ENCODE measurements at places on chromosomes 16 and 17. TPM values are rescaled to one million over a fixed set of nuclear protein-coding genes. Genes with fewer than 3 reads are reported as not detected.

VMO1 gene
- polyA plus RNA-seq, result 2.7 TPM

DNA sequence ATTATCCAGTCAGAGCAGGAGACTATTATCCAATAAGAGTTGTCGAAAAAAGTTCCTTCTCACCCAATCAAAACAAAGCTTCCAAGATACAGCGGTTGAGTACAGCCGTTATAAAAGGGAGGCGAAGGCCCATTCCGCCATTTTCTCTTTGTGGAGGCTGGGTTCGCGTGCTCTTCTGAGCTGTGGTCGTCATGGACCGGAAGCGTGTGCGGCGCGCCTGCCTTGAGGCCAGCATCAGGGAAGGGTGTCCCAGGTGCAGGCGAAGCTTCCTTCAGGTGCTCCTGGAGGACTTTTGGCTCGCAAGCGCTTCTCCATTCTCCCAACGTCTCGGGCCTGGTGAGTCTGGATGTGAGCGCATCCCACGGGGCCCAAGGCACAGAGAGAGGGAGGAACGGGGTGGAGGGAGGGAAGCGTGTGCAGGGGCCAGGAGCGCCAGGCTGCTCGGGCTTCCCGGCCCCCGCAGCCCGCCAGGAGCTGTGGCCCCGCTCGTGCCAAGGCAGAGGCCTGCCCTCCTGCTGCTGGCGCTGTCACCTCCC lies 99.2 kb downstream of the GOSR1 start:
- no peak for DNase-seq

DNA sequence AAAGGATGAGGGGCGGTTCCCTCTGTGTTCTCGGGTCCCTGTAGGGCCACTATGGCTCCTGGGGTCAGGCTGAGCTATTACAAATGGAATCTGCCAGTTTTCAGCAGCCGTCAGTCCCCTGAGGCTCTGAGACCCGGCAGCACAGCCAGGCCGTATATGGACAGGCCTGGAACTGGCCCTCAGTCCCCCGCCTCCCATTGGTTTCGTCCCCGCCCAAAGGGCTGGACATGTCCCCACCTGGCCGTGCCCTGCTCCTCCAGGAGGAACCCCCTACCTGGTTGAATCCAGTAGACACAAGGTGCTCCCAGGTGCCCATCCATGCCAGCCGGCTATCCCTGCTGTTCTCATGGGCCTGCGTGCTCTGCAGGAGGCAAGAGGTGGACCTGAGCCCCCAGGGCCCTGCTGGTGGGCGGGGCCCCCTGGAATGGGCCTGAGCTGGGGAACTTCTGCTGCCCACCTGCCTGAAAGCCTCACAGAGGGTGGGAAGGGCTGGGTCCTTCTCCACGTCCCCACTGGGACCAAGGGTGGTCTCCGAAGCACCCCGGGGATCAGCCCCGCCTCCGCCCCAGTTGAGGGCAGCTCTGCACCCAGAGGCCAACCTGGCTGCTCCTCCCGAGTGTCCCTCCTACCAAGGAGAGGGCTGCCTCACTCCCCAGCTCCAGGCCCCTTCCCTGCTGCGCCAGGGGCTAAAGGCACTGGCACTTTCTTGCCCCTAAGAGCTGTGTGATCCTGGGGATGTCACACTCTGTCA lies 16.8 kb downstream of the VASN start:
- no peak for DNase-seq

DNA sequence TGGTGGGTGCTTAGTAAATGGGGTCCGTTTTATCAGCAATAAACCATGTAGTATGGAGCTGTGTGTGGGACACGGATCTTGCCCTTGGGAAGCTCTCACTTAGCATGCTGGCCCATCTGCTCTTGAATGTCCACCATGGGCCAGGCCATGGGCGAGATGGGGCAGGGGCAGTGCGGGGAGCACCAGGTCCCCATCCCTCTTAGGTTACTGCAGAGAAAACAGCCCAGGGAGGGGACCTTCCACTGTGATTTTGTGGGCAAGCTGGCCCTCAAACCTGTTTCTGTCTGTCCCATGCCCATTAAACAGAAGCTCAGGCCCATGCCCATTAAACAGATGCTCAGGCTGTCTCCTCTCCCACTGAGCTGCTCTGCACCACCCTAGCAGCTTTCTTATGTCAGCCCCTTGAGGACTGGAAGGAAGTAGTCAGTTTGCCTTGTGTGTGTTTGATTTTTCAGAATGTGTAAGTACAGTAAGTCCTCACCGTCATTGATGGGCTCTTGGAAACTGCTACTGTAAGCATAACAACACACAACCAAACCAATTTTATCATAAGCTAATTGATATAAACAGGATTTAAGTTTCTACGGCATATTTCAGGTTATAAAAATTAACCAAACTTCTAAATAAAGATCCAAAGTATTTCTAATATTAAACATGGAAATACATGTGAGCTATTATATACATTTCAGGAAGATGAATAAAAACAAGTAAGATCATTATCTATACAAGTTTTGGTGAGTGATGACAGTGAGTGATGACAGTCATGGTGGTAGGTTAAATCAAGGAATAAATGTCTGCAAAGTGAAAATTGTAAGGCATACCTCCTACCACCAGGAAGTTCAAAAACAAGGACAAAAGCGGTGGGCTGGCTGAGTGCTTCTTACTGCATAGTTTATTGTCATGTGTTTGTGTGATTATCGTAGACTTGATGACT lies 11.5 kb downstream of the MPRIP start:
- DNase-seq, result no peak

ABCC12 gene
- not detected for polyA plus RNA-seq

- DNase-seq, result no peak
These were observed 40.6 kb downstream of the CCT6B start for GRCh38 chr17:34920676-34921075.

- no peak for DNase-seq
These were observed 2.0 kb downstream of the NOS2 start for GRCh38 chr17:27798376-27798775.

GRCh38 chr17:1490643-1491442 lies 1.6 kb downstream of the MYO1C start:
- DNase-seq, result peak; percentile 83

KRT25 gene
- not detected for polyA plus RNA-seq

GRCh38 chr17:47696717-47697642 lies 3.0 kb downstream of the TBKBP1 start:
- DNase-seq, result no peak

C17orf78 gene
- 0.54 TPM for polyA plus RNA-seq

DNA sequence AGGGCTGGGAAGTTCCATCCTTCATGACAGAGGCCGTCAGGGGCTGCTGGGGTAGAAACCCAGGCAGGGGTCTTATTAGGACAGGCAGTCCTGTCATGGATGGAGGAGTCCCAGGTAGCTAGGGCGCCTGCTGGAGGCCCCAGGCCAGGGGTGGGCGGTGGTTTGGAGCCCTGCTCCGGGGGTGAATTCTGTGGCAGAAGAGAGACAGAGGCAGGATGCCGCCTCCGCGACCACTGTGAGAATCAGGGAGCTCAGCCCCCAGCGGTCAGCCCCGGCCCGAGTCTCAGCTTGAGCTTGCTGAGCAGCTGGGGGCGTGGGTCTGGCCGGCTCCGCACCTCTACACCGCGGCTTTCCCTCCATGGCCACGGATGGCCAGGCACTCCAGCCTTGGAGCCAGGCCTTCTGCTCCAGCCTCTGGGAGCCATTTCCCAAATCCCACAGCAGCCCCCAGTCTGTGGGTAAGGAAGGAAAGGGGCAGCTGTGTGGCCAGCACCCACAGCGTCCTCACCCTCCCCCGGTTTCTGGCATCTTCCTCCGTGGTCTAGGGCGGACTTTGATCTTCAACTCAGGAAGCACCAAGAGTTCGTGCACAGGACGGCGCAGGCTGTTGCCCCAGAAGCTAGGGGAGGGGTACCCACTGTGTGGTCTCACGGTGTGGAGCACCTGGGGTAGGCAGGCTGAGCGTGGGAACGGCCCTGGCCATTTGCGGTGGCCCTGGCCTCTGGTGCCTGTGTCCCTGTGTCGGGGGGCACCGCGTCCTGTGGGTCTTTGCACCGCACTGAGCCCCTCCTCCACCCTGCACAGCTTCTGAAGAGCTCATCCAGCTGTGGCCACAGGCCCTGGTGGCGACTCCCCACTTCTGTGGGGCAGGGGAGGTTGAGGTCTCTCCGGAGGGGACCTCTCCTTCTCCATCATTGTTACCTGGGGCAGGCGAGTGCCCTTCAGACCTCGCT lies 14.1 kb downstream of the CD7 start:
- no peak for DNase-seq

SSTR5 gene
- not detected for polyA plus RNA-seq

DNA sequence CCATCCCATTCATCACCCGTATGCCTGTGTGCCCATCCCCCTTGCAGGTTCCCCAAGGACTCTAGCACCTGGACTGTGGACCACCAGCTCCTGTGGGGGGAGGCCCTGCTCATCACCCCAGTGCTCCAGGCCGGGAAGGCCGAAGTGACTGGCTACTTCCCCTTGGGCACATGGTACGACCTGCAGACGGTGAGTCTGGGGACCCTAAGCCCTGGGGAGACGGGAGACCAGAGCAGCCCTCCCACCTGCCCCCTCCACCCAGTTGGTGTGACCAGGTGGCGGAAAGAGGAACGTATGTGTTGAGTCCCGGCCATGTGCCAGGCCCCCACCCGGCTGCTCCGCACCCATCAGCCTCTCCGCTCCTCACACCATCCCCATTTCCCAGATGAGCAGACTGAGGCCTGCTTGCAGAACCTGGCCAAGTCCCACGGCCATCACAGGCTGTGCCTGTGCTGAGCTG lies 15.6 kb downstream of the GAA start:
- peak; percentile 3 for DNase-seq

HBM gene
- not detected for polyA plus RNA-seq

- no peak for DNase-seq
These were observed 46.8 kb downstream of the SREBF1 start for GRCh38 chr17:17789828-17790636.

DNA sequence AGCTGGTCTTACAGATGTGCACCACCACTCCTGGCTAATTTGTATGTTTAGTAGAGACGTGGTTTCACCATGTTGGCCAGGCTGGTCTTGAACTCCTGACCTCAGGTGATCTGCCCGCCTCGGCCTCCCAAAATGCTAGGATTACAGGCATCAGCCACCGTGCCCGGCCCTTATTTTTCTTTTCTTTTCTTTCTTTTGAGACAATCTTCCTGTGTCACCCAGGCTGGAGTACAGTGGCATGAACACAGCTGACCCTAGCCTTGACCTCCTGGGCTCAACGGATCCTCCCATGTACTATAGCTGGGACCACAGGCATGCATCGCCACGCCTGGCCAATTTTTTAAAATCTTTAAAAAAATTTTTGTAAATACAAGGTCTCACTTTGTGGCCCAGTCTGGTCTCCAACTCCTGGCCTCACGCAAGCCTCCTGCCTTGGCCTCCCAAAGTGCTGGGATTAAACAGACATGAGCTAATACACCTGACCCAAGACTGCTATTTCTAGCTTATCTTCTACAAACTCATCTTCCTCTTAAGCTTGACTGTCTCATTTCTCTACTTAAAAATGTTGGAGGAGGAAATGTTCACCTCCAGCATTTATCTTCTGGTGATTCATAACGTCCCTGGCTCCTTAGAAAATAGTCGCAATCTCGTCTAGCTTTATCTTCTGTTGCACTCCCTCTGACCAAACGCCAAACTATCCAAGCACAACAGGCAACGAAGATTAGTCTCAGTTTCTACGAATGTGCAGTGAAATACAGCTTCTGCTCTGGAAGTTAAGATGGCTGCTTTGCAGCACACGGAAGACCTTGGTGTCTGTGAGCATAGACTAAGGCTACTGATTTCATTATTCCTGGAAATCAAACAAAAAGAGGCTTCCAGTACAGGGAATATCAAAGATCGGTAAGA lies 8.2 kb upstream of the TMEM94 start:
- DNase-seq, result no peak

GRCh38 chr17:62965174-62965685 lies 805 bp upstream of the TANC2 start:
- DNase-seq, result no peak

DNA sequence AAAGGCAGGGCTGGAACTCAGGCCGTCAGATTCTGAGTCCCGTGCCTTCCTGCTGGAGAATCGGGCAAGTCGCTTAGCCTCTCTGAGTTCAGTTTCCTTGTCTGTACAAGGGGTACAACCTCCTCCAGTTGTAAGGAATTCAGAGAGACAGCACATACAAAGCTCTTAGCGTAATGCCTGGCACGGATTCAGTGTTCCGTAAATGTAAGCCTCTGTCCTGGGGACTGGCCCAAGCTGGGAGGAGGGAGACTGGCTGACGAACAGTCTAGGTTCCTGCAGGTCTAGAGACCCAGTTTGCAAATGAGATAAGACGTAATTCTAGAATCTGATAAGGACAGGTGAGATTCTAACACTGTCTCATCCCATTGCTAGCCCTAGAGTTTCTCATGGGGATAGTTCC lies 9.9 kb downstream of the METTL22 start:
- no peak for DNase-seq

DNA sequence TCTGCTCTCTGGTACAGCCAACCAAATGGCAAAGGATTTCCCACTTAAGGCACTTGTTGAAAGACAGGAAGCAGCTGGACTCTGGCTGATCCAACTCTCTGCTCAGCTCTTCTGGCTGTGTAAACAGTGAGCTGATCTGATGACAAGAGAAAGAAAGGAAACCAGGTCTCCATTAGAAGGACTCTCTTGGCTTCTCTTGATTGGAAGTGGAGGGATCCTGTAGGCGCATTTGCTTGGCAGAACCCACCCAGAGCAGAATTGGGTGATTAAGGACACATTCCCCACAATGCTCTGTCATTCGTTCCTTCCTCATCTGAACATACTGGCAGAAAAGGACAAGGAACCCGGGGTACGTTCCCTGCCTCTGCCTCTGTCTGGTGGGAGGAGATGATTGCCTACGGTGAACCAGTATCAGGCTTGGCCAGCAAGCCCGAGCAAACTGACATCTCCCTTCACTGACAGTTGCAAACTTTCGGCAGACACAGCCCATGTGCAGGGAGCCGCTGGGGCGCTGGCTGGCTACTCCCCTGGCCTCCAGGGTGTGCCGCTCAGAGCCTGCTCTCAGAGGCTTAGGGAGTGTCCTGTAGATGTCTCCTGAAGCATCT lies 29.1 kb downstream of the LDHD start:
- DNase-seq, result peak; percentile 60

- no peak for DNase-seq
These were observed 363.5 kb downstream of the GRIN2A start for GRCh38 chr16:9818702-9819101.
